ENCODE measurements at places on chromosomes 4 and X.

DNA sequence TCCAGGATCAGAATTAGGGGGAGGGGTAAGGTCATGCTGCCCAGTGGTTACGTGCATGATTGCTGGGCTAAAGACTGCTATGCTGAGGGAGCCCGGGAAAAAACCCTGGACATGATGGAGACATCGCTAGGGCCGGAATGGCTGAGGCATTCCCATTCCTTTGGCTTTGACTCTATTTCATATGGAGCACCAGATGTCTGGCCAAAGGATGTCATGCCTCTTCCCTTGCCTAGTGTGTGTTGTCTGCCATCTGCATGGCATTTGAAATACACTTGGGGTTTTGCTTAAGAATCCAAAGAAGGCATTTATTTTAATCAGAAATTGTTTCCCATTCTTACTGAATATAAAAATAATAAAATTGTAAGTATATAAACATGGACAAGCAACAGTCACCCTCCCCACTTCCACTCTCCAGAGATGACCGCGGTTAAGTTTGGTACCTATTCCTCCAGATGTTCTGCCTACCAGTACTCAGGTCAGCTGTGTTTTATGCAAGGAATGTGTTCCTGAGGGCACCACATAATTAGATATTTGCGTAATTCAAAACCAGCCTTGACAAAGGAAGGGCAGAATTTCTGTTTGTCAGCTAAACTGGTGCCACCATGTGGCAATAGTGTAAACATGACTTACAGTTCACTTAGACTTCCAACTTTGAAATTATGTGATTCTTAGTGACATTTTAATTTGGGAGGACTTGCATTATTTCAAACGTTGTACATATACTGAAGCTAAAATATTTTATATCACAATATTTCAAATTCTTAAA is 105.9 kb downstream of the CT47B1 start:
- no peak for DNase-seq

- DNase-seq, result no peak
Observed at GRCh38 chr4:48960988-48961635, 25.0 kb upstream of the CWH43 start.

- DNase-seq, result no peak
Observed at GRCh38 chr4:16237715-16238114, 11.4 kb upstream of the TAPT1 start.

DNA sequence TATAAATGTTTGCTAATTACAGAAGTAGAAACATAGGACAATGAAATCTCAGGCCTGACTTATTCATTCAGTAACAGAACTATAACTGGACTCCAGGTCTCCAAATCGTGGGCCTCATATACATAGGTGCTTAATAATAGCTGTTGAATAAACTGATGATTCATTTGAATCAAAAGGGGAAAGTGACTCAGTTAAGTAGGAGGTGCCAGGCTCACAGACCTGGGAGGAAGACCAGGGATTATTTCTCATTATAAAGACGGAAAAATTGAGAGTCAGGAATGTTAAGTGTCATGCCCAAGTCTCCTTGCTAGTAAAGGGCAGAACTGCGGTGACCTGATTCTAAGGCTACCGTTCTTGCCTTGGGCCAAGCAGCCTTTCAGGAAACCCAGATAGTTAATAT is 131.5 kb downstream of the HS3ST1 start:
- no peak for DNase-seq

- DNase-seq, result no peak
Observed at GRCh38 chr4:150491132-150492049, 90.6 kb upstream of the MAB21L2 start.

DNA sequence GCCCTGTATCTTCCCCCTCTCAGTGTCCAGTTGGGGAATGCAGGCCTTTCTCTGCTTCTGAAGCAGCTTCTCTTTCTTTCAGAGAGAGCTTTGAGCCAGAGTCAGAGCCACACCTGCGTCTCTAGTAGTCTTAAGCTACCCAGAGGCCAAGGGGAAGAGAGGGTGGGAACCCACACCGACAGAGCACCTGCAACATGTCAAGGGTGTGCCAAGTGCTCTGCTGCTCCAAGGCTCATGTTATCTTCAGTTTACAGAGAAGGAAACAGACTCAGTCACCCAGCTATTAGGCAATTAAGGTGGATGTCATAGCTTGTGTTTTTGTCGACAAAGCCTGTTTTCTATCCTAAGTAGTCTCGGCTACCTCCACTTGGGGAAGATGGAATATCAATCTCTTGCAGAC is 22.7 kb upstream of the RNF212 start:
- DNase-seq, result no peak

DNA sequence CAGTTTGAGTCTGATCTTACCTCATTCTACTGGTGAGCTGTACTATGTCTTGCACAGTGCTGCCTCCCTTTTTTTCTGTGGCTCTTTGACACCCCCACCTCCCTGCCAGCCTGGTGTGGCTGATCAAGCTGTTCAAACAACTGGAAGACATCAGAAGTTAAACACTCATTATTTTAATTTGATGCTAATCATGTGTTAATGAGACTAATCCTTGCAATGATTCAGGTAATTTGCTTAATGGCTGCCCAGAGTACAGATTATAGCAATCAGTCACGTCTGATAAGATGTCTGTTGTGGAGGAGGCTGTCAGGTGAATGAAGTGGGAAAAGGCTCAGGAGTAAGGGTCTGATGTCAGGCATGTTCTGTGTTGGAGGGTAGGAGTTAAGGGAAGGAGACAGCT is 87.4 kb upstream of the GK2 start:
- DNase-seq, result no peak

DNA sequence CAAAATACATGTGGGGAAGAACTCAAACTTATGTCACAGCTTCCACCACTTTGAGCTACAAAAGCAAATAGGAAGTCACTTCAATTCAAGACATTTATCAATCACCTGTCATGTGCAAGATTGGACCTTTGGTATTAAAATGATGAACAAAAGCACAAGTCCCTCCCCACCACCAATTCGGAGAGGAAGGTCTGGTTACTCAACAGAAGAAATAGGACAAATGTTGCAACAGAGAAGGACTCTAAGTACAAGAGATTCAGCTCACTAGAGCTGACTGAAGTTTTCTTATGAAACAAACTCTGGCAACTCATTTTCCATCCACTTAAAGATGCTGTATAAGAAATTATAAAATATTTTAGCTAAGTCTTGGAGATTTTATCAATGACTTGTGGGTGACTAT is 16.0 kb upstream of the MMRN1 start:
- no peak for DNase-seq

GRCh38 chr4:1476140-1476513 is 69.9 kb upstream of the NKX1-1 start:
- no peak for DNase-seq

GRCh38 chr4:108888769-108889168 is 125.9 kb upstream of the ETNPPL start:
- DNase-seq, result no peak

- no peak for DNase-seq
Observed at GRCh38 chr4:75327804-75328512, 186.2 kb downstream of the RCHY1 start.

DNA sequence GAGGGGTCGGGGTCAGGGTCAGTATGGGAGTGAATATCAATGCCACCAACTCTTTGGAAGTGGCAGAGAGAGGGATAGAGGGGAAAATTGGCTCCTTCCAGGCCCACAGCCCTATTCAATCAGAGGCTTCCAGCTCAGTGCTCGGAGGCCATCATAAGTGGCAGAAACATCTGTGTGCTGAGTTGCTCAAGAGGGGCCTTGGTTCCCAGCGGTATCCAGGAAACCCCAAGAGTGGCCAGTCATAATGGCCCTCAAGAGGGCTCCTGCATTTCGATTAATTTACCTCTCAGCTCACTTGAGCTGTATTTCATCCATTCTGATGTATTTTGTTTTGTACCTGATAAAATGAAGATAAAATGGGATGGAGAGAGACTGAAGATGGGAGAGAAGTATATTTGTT is 154.3 kb upstream of the EOLA2 start:
- no peak for DNase-seq

- DNase-seq, result no peak
Observed at GRCh38 chr4:176123710-176124407, 58.2 kb downstream of the WDR17 start.

DNA sequence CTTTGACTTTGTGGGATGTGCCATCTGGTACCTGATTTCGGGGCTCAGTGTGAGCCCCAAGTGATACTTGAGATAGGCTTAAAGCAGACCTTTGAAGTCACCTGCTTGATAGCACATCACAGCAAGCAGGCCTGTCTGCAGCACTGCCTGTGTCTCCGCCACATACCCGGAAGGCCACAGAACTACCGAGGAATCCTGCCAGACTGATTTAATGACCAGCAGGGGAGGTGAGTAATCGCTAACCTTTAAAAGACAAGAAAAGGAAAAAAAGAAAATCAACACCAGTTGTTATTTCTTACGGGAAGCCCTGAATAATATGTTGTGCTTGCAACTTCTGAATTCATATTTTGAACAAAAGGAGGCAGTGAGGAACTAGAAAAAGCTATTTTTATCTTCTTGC is 6.8 kb downstream of the PTCHD1 start:
- no peak for DNase-seq

DNA sequence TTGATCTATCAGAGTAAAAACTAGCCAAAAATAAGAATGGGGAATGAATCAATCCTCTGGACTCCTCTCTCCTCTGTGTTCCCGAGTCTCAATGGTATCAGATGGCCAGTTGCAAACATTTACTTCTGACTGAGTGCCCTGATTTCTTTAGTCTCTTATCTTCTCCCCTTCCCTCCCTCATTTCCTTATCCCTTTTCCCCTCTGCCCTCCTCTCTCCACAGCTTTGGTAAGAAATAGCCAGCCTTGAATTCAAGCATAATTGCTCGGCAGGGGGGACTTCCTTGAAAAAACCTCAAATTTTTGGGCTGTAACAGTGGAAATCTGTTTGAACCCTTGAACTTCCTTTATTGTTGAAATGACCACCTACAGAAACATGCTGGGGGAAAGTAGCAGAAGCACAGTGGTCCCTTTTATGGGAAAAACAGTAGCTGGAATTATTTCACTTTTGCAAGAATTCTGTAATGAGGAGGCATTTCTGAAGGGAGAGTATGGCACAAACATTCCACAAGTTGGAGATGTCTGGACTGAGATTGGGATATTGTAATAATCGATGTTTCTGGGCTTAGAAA is 40.3 kb downstream of the NHS start:
- DNase-seq, result no peak

GRCh38 chr4:167622481-167623240 is 388.4 kb upstream of the SPOCK3 start:
- no peak for DNase-seq

DNA sequence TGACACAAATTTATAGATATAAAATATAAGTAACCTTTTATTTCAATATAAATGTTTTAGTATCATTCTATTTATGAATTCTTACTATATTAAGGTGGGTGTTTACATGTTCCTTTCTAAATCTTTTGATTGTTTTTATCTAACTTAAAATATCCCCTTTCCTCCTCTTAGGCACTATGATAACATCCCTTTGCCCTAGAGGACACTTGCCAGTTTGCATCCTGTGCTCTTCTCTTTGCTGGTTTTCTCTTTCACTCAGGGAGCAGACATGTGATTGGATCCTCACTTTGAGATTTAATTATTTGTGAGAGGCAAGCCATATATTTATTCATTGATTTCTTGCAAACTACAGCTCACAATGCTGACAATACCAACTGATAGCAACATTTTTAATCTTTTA is 16.2 kb downstream of the LRIT3 start:
- no peak for DNase-seq

DNA sequence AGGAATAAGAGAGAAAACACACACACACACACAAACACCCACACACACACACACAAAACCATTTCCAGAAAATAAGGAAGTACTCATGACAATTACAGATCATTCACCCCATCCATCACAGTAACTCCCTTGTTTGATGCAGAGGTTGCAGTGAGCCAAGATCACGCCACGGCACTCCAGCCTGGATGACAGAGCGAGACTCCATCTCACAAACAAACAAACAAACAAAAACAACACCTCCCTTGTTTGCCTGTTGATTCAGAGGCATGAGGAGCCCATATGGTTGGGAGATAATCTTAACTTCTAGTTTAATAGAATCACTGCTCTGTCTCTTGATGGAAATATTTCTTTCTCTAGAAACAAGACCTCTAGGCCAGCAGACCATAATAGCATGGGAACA is 2043.5 kb upstream of the AGA start:
- no peak for DNase-seq

GRCh38 chrX:150610043-150610442 is 41.6 kb downstream of the MTM1 start:
- no peak for DNase-seq

DNA sequence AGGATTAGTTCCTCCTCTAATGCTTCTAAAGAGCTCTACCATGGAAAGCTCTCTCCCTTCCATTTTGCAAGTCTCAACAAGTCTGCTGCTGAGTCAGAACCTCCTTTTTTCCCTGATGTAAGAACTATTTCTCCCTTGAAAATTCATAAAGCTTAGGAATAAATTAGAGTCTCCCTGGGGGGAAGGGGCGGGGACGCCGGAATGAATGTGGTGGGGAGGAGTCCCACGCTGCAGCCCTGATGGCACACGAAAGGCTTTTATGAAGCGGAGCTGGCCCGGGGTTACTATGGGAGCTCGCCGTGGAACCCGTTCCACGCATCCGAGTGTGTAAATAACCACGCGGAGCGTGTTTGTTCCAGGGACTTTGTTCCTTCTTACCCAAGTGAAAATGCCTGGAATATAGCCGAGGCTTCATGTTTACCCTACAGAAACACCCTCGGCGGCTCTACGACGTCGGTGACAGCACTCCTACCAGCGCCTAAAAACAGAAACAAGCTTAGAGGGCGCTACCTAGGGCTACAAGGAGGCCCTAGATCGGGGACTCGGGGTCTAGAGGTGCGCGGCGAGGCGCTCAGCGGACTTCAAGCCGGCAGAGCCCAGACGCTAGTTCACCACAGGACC is 923 bp upstream of the CPEB2 start:
- peak; percentile 16 for DNase-seq

DNA sequence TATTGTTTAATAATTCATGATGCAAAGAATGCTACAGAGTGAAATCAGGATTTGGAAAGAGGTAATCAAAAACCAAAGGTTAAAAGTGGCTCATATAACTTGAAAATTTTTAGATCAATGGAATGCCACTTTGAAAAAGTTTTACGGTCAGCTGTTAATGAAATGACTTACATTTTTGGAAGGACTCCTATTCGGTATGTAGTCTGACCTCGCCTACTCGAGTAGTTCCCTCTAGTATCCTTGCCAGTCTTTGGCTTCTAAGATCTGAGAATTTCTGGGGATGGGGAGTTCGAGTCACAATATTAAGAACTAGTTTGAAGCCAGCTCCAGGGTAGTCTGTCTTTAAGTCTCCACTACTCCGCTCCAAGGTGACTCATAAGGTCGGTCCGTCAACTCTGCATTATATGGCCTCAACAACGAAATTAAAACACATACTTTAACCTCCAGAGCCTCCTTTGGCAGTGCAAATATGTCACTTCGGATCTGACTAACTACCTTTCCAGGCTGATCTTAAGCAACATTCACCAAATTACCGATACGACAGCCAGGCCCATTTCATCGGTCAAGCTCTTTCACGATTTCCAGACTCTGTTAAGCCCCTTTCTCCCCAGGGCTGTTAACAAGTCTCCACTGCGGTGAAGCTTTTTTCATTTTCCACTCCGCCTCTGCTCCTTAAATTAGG is 733 bp upstream of the NAA15 start:
- no peak for DNase-seq

GRCh38 chr4:172104539-172104938 is 291.3 kb downstream of the GALNTL6 start:
- no peak for DNase-seq

Measured in stimulated activated CD4-positive, alpha-beta T cell treated with anti-CD3 and anti-CD28 coated beads, Interleukin-1b, Interleukin-23, amount 100 ng/mL, for 1 hour (primary cell).